Sigmoid colon (tissue), 7 donors: ENCODE measurements at places on chromosomes 6 and 20. TPM values are rescaled to one million over a fixed set of nuclear protein-coding genes. Genes with fewer than 3 reads are reported as not detected.

DNA sequence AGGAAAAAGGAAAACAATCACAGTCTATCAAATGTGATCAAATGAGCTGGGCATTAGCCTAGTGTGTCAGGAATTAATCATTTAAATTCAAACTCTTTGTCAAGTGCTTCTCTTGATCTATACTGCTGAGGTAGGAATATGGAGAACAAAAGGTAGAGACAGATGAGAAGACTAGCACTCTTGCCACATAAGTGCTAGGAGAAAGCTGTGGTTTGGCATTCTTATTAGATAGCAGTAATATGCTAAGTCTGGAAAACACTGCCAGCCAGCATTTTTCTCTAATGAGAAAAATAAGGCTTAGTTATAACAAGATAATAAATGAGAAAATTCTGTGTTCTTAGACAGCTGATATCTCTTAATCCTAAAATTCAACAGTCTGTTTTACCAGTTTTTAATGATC, 38.9 kb downstream of the ORC3 start:
- no peaks in the 10 kb centered on the region for H3K27me3 ChIP-seq
- no peak overlapping the region for H3K27ac ChIP-seq
- H3K4me1 ChIP-seq, result no peaks in the 10 kb centered on the region
- H3K4me3 ChIP-seq, result no peak overlapping the region
- no peak for DNase-seq

DNA sequence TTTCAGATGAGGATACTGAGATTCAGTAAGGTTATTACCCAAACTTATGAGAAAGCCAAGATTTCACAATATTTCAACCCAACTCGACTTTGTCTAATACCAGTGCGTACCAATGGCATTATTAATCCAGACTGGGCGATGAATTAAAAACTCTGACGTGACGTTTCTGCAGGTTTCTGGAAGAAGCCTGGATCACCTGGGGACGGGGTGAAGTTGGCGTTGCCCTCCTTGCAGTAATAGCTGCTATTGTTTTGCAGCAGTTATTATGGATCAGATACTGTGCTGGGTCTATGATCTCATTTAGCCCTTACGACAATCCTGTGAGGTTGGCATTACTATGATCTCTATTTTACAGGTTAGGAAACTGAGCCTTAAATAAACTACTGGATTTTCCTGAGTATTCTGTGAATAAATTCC, 569 bp upstream of the CDC5L start:
- H3K36me3 ChIP-seq, result no peaks in the 10 kb centered on the region
- H3K4me1 ChIP-seq, result peaks cover 34% of the 10 kb centered on the region
- H3K27ac ChIP-seq, result peak overlapping the region; percentile 90
- H3K4me3 ChIP-seq, result peak overlapping the region; percentile 72
- no peak for DNase-seq
- no peaks in the 10 kb centered on the region for H3K27me3 ChIP-seq

DNA sequence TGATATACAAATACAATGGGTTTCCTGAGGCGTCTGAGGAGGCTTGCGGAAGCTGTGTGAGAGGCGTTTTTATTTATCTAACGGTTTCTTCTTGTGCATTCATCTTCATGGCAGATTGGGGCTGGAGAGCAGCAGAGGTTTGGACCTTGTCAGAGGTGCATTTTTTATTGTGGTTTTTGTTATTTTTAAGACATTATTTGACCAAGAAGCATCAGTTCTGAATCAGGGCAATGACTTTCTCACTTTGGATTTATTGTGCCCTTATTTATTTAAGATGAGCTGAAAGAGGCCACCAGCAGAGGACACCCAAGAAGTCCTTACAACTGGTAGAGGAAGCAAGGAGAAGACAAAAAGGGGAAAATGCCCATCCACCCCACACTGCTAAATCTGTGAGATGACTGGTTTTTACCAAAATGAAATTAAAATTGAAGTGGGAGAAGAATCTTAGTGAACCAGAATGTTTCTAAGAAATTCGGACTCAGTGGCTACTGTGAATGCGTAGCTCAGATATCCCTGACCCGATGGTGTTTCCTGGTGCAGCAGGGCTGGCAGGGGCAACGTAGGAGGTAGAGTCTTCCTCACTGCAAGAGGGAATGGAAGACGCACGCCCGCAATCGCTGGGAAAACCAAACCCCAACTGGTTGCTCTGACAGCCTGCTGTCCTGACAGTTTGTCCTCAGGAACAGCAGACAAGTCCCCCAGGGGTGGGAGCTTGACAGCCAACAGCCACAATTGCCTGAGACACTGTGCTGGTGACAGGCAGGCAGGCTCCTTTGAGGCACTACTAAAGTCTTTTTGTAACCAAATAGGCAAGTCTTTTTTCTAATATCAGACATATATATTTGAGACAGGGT, 14.2 kb downstream of the PRR18 start:
- no peak overlapping the region for H3K27ac ChIP-seq

DNA sequence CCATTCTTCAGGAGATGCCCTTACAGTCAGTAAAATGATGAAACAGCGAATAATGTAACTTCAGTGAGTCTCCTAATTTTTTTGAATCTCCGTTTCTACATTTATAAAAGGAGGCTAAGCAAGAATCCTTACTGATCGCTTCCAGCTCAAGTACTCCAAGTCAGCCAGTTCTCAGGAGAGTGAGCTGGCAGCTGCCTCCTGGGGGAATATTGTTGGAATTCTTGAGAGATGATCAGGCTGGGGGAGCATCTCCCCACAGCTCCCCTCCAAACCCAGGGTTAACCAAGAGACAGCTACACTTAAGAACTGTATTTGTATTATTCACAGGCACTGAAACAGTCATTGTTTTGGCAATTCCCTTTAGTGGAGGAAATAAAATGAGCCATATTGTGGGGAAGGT, 89.1 kb upstream of the PCSK2 start:
- no peak for DNase-seq
- no peak overlapping the region for H3K27ac ChIP-seq
- no peaks in the 10 kb centered on the region for H3K36me3 ChIP-seq
- no peaks in the 10 kb centered on the region for H3K4me1 ChIP-seq

DNA sequence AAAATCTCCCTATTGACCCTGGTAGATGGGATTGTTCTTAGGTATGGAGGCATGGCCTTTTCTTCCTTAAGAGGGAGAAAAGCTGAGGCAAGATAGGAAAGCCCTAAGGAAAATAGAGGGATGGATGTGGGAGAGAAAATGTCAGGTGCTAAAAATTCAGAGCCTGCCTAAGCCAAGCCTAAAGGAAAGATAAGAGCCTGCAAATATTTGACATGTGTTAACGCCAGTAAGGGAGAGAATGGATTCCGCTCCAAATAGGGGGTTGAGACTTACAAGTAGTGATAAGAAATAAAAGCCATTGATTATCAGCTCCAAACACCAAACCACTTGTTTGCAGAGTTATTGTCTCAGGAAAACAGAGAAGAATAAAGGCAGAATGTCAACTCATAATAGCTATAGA, 533.6 kb downstream of the PTPRT start:
- no peaks in the 10 kb centered on the region for H3K4me1 ChIP-seq
- H3K36me3 ChIP-seq, result no peaks in the 10 kb centered on the region
- H3K27ac ChIP-seq, result no peak overlapping the region
- no peaks in the 10 kb centered on the region for H3K27me3 ChIP-seq
- H3K4me3 ChIP-seq, result no peak overlapping the region

ENPP3 gene
- total RNA-seq, result 0.14 TPM

LRRN4 gene
- total RNA-seq, result not detected

ABHD16B gene
- not detected for total RNA-seq

DNA sequence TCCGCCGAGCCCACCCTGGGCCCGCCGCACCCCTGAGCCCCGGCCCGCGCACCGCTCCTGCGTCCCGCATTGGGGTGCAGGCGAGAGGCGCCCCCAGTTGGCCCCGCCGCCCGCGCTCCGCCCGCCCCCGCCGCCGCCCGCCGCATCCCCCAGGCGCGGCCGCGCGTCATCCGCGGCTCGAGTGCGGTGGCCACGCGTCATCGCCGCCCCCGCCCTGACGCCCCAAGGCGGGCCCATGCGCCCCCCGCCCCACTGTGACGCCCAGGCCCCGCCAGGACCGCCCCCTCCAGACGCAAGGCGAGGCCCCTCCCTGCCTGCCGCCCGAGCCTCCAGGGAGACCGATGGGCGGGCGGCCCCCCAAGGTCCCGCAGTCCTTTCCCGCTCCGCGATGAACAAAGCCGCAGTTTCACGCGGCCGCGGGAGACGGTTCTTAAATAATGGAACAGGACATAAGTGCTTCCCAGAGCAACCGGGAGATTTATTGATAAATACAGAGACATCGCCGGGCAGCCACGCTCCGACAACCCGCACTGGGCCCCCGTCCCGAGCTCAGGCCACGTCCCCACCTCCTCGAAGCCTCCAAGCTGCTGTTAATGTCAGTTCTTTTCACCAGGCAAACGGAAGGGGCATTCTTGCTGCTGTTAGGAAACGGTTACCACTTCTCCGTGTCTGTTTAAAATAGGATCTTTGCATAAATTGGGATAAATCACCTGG, at the start of gene ANKRD60:
Gene ANKRD60 (minus strand): TSS at position 170 of the 714 bp plus-strand sequence. CDS start 0 bp downstream, at position 170.
- no peaks in the 10 kb centered on the region for H3K36me3 ChIP-seq
- H3K4me3 ChIP-seq, result peak within 1 kb of the TSS; percentile 45
- H3K27me3 ChIP-seq, result peaks cover 32% of the 10 kb centered on the region
- DNase-seq, result peak; percentile 59
- peaks cover 9% of the 10 kb centered on the region for H3K4me1 ChIP-seq

DNA sequence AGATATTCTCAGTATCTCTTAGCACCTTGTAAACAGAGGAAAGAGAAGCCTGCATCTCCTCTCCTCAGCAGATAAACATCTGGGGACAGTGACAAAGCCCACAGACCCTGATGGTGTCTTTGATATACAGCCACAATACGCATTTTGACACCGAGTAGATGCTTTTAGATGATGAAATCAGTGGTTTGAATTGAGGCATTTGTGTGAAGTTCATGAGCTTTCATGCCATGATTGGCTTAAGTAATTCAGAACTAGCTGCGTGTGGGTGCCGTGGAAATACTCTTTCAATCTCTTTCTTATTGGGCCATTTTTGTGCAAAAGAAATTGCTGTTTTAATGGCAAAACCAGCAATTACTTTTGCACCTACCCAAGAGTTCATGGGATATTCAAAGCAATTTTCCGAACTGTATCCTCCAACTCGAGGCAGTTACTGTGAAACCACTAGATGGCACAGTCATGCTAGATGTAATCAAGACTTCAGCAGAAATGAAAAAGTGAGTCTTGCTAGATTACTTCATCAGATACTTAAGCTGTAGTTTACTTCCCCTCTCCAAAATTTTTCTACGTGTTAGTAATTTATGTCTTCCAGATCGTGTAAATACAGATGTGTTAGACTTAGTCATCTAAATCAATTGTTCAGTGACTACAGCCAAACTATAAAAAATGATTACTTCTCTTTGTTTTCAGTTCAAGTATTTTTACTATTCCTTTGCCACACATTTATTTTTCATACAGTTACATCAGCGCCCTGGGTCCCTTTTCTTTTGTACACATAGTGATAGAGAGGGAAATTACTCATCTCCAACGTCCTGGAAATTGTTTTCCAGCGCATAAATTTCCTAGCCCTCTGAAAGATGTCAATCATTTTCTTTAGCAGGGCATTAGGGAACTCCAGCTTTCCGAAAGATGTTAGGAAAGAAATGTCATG, 49.4 kb downstream of the IYD start:
- H3K4me3 ChIP-seq, result peak overlapping the region; percentile 40
- H3K4me1 ChIP-seq, result peaks cover 17% of the 10 kb centered on the region
- DNase-seq, result no peak
- no peaks in the 10 kb centered on the region for H3K36me3 ChIP-seq

DNA sequence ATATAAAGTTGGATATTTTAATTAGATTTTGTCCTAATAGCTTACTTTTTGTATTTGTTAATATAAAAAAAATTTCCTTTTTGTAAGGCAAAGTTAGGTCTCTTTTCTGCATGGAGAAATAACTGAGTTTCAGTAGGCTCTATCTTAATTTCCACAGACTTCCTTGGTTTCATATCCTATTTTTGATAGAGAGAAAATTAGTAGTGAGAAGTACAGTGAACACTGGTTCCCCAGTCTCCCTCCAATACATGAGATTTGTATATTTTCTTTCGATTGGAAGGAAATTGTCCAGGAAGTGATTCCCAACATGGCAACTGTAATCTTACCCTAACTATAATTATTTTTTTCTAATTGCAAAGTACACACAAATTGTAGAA, 26.4 kb downstream of the TRIM27 start:
- peak overlapping the region; percentile 96 for H3K27ac ChIP-seq
- no peaks in the 10 kb centered on the region for H3K27me3 ChIP-seq
- peak overlapping the region; percentile 67 for H3K4me3 ChIP-seq
- no peak for DNase-seq
- no peaks in the 10 kb centered on the region for H3K4me1 ChIP-seq

DNA sequence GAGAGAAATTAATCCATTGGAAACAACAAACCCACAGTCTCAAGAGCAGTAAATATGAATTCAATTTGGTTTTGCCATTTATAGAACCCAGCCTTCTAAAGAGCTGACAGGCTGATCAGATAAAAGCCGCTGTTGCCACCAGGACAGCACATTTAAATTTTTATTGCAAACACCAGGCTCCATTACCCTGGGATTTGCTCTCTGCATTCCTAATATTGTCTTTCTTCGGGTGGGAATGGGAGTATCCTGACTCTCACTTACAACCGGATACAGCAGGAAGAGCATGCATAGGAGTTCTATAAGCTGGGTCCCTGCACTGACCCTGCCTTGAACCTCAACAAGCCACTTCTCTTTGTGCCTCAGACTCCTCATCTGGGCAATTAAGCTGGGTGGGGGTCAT, 142.9 kb downstream of the LRFN2 start:
- DNase-seq, result no peak
- H3K27me3 ChIP-seq, result no peaks in the 10 kb centered on the region
- H3K4me3 ChIP-seq, result no peak overlapping the region
- no peaks in the 10 kb centered on the region for H3K4me1 ChIP-seq
- no peaks in the 10 kb centered on the region for H3K36me3 ChIP-seq

BMP6 gene
- 2.9 TPM for total RNA-seq

- H3K36me3 ChIP-seq, result no peaks in the 10 kb centered on the region
- no peaks in the 10 kb centered on the region for H3K27me3 ChIP-seq
- H3K27ac ChIP-seq, result no peak overlapping the region
- no peak overlapping the region for H3K4me3 ChIP-seq
- H3K4me1 ChIP-seq, result no peaks in the 10 kb centered on the region
Measured at GRCh38 chr6:42315991-42316970, 98.6 kb upstream of the MRPS10 start.

CDK5RAP1 gene
- total RNA-seq, result 21.3 TPM

ASIP gene
- total RNA-seq, result not detected

- no peaks in the 10 kb centered on the region for H3K4me1 ChIP-seq
- H3K27ac ChIP-seq, result no peak overlapping the region
- no peaks in the 10 kb centered on the region for H3K27me3 ChIP-seq
Measured at GRCh38 chr6:45717027-45717426, 298.6 kb downstream of the CLIC5 start.

FKBP1C gene
- not detected for total RNA-seq

PLCB1 gene
- 86.7 TPM for total RNA-seq

DNA sequence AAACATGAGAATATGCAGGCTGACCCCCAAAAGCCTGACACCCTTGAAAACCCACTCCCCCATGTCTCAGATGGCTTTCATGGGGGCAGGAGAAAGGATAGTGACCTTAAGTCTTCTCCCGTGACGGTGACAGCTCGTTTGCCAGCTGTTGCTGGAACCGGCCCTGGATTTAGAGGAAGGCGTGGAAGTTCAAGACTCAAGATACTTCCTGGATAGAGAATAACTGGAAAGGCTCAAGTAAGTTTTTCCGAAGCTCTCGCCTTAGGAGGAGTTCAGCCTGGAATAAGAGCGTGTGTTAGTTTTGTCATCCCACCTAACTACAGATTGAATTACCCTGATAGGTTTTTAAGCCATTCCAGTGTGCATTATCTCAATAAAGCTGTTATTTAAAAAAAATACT, 11.6 kb upstream of the MTG2 start:
- H3K4me1 ChIP-seq, result no peaks in the 10 kb centered on the region
- no peaks in the 10 kb centered on the region for H3K27me3 ChIP-seq
- H3K4me3 ChIP-seq, result no peak overlapping the region

WFDC11 gene
- not detected for total RNA-seq

GRCh38 chr20:32784369-32785080, 22.3 kb downstream of the DNMT3B start:
- no peaks in the 10 kb centered on the region for H3K4me1 ChIP-seq
- H3K4me3 ChIP-seq, result no peak overlapping the region
- H3K27me3 ChIP-seq, result no peaks in the 10 kb centered on the region
- H3K36me3 ChIP-seq, result no peaks in the 10 kb centered on the region

SLC22A2 gene
- total RNA-seq, result 0.36 TPM
